ENCODE measurements at places on chromosomes 11 and 22.

- no peak for DNase-seq
These were observed 3.7 kb upstream of the PLAAT4 start for GRCh38 chr11:63532799-63533475.

DNA sequence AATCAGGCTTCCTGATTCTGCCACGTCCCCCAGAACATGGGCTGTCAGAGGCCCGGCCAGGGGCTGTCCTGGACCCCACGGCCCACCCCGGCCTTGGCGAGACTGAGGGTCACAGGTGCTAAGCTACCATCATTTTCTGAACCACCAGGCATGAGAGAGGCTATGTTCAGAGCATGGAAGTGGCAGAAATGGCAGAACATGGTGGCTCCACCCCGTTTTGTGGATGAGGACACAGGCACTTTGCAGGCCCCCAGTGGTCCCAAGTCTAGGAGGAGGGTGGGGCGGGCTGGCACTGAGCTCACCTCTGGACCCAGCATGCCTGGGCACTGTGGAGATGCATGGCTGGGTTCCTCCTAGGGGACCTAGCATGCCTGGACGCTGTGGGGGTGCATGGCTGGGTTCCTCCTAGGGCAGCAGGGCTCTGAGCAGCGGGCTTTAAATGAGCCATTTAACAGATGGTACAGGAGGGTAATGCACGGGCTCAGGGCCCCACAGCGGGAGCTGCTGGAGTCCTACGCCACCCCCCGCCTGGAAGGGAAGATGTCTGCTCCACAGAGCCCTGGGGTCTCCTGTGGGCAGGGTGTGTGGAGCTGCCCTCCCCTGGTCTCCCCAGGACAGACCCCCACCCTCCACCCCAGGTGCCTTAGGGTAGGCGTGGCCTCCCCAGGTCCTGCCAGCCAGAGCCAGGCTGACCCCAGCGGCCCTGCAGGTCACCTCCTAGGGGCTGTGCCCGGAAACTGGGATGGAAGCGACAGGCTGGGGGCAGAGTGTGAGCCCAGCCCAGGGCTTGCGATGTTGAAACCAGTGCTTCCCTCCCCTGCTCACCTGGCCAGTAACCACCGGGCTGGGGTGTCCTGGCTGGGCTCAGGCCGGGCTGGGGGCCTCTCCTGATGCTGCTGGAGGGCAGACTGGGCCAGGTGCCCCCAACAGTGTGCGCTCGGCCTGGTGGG, 6.1 kb upstream of the MUC5AC start:
- DNase-seq = no peak

DNA sequence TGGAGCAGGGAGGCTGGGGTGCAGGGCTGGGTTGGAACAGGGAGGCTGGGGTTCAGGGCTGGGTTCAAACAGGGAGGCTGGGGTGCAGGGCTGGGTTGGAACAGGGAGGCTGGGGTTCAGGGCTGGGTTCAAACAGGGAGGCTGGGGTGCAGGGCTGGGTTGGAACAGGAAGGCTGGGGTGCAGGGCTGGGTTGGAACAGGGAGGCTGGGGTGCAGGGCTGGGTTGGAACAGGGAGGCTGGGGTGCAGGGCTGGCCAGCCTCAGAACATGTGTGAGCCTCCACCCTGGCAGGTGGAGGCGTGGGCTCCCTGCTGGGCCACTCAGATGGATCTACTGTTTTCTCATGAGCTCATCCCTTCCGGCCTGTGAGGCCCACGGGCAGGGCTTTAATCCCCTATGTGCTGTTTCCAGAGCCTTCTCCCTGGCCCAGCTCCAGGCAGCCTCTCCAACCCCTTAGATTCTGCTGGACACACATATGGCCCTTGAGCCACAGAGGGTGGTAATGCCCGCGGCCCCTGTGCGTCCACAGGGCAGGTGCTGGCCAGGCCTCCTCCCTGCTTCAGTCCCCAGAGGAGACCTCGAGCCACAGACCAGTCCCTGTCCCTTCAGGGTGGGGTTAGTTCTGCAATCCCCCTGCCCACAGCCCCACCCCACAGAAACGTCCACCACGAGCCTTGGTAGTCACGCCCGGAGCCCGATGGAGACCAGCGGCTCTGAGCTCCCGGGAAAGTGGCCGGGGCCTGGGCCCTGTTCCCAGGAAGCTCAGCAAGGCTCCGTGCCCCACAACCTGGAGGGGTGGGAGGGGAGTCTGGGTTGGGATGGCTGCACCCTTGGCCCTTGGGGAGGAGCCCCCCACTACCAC, 197.9 kb downstream of the BRD1 start:
- DNase-seq = peak; percentile 8

GRCh38 chr11:78100676-78101472, 21.2 kb upstream of the NDUFC2 start:
- DNase-seq = peak; percentile 41

DNA sequence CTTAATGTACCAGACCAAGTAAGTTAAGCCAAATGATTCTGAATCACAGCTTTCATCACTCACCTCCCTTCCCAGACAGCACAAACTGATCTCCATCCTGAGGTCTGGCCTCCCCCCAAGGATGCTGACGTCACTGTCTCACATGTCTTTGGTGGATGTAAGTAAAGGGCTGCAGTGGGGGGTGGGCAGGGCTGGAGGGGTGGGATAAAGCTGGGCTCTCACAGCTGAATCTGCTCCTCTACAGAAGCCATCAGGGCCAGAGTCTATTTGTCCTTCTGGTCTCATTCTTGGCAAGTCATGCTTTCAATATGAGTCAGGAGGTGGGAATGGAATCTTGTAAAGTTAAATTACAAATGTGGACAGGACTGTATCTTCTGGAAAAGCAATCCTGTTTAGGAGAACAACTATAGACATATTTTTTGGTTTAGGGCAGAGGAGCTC, 32.7 kb downstream of the P4HA3 start:
- no peak for DNase-seq

Data from NCI-H774 (cell line).